Stimulated activated CD4-positive, alpha-beta T cell treated with anti-CD3 and anti-CD28 coated beads, TNF-alpha, amount 100 ng/mL, for 4 hours (primary cell): ENCODE measurements at places on chromosomes 12 and 14.

DNA sequence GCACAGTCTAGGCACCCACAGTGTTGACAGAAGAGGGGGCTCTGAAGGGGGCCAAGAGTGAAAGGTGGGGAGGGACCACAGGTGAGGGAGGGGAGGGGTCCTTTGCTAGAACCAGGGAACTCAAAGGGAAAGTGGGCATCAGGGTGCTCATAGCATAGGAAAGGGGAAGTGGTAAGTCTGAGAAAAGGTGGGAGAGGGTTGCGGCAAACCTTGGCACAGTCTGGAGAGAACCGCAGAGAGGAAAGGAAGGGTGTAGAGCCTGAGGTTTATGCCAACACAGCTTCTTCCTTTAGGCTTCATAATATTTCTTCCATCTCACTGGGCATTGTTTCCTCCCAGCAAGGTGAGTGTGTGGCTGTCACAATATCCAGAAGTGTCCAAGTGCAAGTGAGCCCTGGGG is 11.5 kb upstream of the PLEK2 start:
- DNase-seq = no peak

- DNase-seq = no peak
These were observed 145.6 kb upstream of the FSCB start for GRCh38 chr14:44652640-44653039.

DNA sequence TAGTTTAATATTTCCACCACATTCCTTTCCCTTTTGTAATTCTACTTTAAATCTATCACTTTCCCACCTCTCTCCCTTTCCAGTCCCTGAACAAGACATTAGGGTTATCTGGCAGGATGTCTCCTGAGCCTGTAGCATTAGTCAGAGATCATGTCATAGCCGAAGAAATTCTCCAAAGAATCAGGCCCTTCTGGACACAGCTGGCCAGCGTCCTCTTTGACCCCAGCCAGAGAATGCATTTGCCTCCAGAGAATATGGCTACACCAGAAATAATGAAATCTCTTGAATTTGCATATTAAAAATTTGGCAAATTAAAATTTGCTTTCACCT is 56.7 kb downstream of the NTF3 start:
- no peak for DNase-seq

GRCh38 chr12:56622535-56622934 is 7.6 kb downstream of the BAZ2A start:
- DNase-seq = no peak

- DNase-seq = no peak
These were observed 326.8 kb upstream of the RTL1 start for GRCh38 chr14:101230161-101230850.

GRCh38 chr12:3145546-3146310 is 68.5 kb downstream of the TSPAN9 start:
- DNase-seq = no peak

DNA sequence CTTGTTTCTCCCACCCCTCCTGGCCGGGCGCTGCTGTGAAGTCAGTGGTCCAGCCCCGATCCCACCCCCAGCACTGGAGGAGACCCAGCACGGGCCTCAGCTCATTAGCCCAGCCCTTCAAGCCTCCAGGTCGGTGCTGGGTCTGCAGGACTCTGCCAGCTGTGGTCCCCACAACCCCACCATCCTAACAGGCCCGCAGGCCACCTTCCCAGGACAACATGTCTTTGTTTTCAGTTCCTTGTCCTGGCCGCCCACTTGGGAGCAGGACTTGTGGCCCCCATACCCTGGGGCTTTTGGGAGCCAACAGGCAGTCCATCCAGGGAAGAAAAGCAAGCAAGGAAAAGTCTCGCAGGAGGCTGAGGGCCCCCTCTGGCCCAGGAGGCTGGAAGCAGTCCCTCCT is 60.0 kb downstream of the HRK start:
- DNase-seq = no peak

GRCh38 chr12:13100605-13100881 is 2.9 kb downstream of the GSG1 start:
- DNase-seq = no peak

GRCh38 chr14:21780429-21781084 is 106.9 kb upstream of the OR4E1 start:
- DNase-seq = no peak

- DNase-seq = no peak
These were observed 90.3 kb downstream of the DUSP6 start for GRCh38 chr12:89261982-89262381.

GRCh38 chr14:30252151-30252550 is 306.8 kb upstream of the G2E3 start:
- DNase-seq = no peak

GRCh38 chr14:24085215-24085614 is 8.9 kb upstream of the PCK2 start:
- DNase-seq = no peak

DNA sequence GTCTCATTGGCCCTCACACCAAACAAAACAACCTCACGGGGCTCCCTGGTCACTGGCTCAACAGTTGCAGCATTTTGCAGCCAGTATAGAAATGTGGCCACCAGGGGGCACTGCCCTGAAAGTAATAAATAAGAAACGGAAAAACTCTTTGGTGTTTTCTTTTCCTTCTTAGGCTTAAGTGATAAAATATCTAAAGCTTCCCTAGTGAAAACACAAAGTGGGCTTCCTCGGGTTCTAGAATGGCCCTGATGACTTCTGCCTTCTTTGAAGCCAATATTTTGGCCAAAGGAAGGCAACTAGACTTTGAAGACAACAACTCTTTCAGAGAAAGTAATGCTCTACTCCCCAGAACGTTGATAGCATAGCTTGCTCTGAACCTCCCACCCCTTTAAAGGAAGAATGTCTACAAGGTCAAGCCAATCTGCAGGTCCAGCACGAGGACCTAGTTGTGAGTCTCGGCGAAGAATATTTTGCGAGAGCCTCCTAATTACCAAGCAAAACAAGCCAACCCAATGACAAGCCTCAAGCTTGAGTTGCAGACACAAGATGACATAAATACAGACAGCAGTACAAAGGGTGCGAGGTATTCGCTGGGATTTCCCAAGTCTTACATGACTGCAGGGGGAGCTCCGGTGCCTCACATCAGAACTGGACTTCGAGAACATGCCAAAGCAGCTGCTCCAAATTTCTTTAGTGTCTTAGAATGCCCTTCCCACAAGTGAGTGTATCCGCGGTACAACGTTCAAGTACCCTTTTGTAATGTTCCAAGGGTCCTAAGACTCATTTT is 2.6 kb downstream of the ITPK1 start:
- peak; percentile 48 for DNase-seq

- DNase-seq = no peak
These were observed 25.6 kb upstream of the UBC start for GRCh38 chr12:124940143-124940392.

DNA sequence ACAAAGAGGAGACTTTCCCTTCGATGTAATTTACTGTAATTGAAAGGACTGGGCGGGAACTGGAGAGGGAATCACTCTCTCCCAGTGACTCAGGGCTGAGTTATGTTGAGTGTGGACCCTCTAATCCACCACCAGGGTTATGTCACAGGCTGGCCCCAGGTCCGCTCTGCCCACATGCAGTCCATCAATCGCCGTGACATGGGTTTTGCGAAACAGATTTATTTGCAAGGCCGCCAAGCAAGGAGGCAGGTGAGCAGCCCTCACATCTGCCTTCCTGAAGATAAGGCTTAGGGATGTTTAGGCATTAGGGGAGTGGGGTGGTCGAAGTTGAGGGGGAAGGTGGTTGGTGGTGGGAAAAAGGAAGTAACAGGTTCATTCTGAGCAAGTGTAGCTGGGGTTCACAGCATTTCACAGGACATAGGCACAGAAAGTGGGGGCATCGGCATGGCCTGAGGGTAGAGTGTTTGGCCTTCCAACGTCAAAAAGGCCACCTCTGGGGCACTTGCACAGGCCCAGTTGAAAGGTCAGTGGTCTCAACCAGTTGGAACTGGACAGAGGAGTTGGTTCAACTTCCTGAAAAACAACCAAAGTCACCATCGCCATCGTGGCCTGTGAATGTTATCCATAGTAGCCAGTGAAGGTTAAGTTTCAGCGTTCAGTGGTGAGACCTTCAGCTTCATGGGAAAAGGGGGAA is 66.9 kb downstream of the DNAH10 start:
- DNase-seq = no peak

- no peak for DNase-seq
These were observed 24.6 kb downstream of the GCN1 start for GRCh38 chr12:120169946-120170345.

DNA sequence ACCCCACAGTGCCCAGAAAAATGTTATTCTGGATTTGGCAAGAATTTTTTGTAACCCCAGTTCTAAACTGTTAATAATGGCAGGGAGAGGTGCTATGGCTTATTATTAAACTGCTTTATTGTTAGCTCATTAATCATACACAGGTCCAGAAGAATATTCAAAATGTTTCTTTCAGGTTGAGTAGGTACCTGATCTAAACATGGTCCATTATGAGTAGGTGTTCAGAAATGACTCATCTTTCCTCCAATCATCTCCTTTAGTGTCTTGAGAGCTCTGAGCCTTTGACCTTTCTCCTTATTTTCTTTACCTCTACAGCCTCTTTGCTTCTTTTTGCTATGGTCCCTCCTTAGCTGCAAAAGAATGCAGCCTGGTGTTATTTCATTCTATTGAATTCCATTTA is 211.0 kb upstream of the GARIN6 start:
- no peak for DNase-seq

GRCh38 chr12:68831751-68832503 is 23.9 kb downstream of the MDM2 start:
- no peak for DNase-seq

- DNase-seq = no peak
These were observed 57.7 kb upstream of the CSRP2 start for GRCh38 chr12:76936275-76937193.

DNA sequence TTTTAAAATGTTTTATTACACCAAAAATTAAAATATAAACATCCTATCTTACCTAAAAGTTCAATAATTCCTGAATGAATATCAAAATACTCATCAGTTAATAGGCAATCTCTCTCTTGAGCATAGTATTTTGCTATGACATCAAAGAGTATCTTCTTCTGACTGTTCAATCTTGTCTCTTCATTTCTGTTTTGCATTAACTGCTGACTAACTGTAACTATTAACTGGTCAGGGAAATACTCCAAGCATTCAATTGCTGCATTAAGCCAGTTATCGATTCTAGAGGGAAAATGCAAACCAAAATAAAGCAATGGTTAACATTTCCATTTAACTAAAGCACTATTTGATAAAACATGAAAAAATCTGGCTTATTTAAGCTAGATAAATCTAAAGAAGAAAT is 13.4 kb downstream of the DEPDC4 start:
- no peak for DNase-seq

- no peak for DNase-seq
These were observed 19.6 kb downstream of the CMKLR1 start for GRCh38 chr12:108319277-108320234.

GRCh38 chr12:108799401-108800243 is 57.8 kb downstream of the SSH1 start:
- DNase-seq = no peak

- no peak for DNase-seq
These were observed 110.6 kb downstream of the SYNE2 start for GRCh38 chr14:63963439-63963838.

DNA sequence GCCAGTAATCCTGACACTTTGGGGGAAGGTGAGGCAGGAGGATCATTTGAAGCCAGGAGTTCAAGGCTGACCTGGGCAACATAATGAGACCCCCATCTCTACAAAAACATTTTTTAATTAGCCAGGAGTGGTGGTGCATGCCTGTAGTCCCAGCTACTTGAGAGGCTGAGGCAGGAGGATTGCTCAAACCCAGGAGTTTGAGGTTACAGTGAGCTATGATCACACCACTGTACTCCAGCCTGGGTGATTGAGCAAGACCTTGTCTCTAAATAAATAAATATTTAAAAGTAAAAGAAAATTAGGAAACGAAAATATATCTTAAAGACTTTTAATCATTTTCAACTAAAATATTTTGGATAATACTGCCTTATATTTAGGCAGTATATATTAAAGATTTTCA is 25.9 kb downstream of the CKB start:
- DNase-seq = no peak

DNA sequence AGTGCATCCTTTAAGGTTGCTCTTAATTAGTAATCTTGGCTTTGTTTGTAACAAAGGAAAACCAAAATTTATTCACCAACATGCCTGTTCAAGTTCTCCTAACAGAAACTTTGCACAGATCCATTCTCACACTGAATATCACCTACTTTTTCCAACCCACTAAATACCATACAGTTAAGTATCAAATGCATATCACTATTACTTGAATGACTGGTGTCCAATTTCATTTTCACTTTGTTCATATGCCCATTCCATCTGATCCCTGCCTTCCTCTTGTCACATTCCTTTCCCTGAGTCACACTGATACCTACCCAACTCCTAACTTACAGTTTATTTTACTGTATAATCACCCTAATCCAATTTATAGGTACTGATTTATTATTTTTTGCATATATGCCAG is 286.4 kb downstream of the NELL2 start:
- no peak for DNase-seq
